ENCODE measurements at places on chromosomes 6 and 20.
A peak's percentile ranks its signal among the peaks of the same experiment; 100 is the strongest.

DNA sequence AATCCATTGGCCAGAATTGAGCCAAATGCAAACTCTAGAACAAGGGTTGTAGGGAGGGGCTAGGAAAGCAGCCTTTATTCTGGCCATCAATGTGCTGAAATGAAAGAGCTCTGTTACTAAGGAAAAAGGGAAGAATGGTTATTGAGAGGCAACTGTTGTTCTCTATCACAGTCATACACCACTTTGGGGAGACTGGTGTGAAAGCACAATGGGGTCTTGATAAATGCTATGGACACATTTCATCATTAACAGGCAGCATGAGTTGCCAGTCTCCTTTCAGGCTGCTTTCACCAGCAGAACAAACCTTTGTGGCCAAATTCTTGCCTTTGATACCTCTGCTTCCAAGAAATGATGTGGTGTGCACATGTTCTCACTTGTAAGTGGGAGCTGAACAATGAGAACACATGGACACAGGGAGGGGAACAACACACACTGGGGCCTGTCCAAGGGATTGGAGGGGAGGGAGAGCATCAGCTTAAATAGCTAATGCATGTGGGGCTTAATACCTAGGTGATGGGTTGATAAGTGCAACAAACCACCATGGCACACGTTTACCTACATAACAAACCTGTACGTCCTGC, 86.2 kb downstream of the CDS2 start:
- no peak for DNase-seq

DNA sequence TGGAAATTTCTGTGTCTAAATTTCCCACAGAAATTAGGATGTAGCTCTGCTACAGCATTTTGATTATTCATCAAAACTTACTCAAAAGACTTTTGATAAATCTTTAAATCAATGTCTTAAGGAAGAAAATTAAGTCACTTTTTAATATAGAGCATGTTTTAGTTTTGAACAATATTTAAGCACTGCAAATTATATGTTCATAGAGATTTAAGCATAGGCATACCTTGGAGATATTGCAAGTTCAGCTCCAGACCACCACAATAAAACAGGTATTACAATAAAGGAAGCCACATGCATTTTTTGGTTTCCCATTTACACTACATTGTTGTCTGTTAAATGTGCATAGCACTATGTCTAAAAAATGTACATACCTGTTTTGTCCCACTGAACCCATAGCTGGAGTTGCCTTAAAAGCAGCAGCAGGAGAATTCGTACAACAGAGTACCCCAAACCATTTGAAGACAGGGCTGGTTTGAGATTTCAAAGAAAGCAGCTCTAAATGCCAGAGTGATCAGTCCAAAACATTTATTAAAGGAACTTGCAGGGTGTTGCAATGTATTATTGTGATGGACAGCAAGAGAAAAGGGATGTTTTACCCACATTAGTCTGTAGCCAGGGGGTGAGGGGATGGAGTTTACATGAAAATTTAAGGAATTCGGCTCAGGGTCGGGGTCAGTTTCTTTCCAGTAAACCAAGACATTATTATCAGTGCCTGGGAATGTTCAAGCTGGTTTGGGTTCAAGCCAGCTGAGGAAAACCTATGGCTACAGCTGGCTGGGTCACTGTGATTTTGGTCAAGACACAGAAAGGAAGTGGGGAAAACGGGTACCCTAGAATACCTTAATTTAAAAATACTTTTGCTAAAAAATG, 6.3 kb upstream of the LOC128125822 start:
- no peak for DNase-seq

- DNase-seq, result peak; percentile 84
Observed at GRCh38 chr6:27138837-27139755, 108.4 kb upstream of the PRSS16 start.

DNA sequence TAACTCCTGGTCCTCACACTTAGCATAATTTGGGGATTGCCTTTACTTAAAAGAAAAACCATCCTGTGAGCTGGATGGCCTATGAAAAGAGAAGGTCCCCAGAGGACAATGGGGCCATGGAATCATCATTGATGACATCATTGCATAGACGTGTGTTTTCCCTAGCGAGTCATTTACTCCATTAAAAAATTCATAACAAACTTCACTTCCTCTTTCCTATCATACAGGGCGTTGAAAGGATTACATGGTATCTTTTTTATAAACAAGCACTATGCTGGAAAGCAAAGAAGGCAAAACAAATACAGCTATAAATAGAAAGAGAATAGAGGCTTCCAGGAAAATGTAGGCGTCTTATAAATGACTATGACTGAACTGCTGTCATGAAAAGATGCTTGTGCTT, 11.3 kb upstream of the COL12A1 start:
- peak; percentile 13 for DNase-seq

GRCh38 chr6:119908157-119908556, 558.6 kb upstream of the MAN1A1 start:
- no peak for DNase-seq

- no peak for DNase-seq
Observed at GRCh38 chr6:22098601-22099031, 198.2 kb downstream of the PRL start.

- peak; percentile 60 for DNase-seq
Observed at GRCh38 chr6:118283766-118284165, 264.3 kb upstream of the PLN start.

- no peak for DNase-seq
Observed at GRCh38 chr6:69422475-69422874, 374.3 kb downstream of the LMBRD1 start.

DNA sequence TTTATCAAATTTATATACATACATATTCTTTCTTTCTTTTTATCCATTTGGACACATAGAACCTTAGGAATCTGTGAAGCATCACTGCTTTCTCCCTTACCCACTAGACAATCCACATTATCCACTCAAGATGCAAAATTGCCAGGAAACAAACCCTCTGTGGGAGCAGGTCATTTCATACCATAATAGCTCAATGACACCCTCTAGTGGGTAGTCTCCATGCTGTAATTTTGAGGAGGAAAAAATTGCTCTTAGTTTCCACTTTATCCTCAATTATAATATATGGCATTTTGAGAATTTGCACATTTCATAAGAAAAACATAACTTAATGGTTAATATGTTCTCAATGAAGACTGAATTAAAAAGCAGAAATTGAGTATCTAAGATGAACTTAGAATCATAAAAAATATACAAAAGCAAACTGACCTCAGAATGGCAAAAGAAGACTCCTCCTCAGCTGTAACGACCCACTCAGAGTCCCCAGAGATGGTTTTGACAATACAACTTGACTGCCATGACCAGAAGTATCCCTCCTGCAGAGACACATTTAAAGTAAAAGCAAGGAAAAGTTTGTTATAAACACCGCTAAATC, 164.1 kb downstream of the FRK start:
- peak; percentile 30 for DNase-seq

- DNase-seq, result no peak
Observed at GRCh38 chr20:44070139-44070900, 116.7 kb downstream of the JPH2 start.

DNA sequence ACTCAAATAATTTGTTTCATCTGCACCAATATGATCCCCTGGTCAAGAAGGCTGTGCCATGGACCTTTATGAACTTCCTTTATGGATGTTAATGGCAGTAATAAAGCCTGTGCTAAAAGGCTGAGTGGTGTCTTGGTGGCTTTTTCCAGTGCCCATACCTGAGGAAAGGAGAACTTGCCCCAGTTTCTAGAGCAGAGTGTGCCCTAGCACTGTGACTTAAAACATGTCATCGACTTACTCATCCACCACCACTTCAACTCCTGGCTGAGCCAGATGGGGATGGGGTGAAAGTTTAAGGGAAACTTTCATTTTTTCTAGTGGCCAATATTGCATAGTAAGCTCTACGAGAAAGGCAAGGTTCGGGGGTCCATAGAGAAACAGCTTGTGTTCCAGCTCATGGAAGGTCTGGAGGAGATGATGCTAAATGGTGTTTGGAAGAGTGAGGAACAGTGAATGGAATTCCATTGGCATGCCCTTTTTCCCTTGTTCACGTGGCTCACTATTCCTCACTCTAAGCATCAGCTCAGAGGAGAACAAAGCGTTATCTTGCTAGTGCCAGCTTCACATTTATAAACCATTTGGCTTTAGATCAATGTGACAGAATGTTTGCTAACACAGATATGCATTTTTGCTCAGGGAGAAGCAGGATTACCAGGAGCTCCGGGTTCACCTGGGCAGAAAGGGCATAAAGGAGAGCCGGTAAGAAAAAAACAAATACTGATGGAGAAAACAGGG, 71.2 kb downstream of the COL19A1 start:
- DNase-seq, result no peak

DNA sequence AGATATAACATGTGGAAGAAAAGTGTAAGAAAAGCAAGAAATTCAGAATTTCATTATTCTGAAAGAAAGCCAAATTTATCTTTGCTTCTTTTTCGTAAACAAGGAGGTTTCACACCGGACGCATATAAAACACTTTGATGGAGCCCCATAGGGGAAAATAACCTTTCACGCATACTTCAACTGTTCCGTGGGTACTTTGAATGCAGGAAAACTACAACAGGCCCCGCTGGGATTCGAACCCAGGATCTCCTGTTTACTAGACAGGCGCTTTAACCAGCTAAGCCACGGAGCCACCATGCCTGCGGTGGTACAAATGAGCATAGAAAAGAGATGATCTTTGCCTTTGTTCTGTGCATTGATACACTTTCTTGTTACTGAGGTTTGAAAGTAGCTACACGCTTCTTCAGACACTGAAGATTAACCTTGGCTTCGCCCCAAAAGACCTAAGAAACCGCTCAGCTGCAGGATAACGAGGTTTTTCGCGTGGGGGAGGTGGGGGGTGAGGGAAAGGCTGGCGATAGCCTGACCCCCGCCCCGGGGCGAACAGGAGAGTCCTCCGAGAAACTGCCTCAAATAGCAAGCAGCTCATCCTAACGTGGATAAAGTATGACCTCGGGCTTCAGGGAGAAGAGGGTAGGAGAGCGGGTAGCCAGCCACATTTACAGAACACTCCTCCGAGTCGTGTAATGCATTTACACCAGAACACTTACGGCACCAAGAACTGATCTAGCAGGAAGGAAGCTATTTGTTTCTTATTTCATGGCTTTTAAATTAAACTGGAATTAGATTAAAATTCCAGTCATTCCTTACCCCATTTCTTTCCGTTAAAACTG, 5.3 kb upstream of the HMGN4 start:
- DNase-seq, result peak; percentile 92

- DNase-seq, result no peak
Observed at GRCh38 chr20:48172357-48172702, 387.0 kb upstream of the SULF2 start.

- DNase-seq, result no peak
Observed at GRCh38 chr6:131635384-131636340, 1.4 kb upstream of the ENPP3 start.

DNA sequence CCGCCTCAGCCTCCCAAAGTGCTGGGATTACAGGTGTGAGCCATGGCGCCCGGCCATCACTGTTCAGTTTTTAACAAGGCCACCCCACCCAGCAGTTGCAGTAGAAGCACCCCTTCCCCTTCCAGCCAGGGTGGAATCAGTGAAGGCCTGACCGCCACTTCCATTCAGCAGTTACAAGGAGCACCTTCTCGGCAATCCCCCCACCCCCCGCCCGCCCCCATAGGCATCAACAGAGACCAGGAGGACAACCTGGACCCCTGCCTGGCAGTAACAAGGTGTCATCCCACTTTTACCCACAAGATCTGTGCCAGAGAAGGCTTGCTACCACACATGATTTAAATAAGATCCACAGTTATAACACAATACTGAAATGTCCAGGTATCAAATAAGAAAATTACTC, 23.1 kb downstream of the NCR2 start:
- no peak for DNase-seq

DNA sequence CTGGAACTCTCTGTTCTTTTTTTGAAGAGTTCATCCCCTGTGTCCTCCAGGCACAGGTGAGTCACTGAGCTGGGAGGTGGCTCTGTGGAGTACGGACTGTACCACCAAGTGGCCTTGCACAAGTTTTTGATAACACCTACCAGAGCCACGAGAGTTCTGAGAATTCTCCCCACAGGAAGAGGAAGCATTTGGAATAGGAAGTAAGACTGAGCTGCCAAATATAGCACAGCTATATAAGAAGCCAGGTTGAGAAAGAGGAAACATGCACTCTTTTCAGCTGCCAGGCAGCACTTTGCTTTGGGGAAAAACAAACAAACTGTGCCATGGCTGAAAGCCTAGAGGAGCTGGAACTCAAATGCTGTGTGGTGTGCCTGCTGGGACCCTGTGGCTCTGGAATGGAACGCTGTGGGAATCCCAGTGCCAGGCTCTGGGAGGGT, 70.8 kb upstream of the RIPOR2 start:
- DNase-seq, result peak; percentile 100

GRCh38 chr6:116108836-116109235, 8.2 kb downstream of the NT5DC1 start:
- DNase-seq, result no peak

- no peak for DNase-seq
Observed at GRCh38 chr6:165861226-165861625, 198.2 kb upstream of the PDE10A start.

DNA sequence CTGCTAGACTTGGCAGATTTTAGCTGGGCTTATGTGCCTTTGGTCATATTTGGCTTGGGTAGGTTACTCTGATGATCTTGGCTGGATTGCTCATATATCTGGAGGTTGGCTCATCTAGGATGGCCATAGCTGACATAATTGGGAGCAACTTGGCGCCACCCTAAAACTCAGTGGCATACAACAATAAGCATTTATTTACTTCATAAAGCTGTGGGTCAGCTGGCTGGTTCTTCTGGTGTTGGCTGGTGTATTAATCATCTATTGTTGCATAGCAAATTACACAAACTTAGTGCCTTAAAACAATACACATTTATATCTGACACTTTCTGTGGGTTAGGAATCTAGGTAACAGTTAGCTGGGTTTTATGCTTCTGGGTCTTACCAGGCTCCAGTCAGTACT, 297.3 kb upstream of the JAG1 start:
- no peak for DNase-seq

DNA sequence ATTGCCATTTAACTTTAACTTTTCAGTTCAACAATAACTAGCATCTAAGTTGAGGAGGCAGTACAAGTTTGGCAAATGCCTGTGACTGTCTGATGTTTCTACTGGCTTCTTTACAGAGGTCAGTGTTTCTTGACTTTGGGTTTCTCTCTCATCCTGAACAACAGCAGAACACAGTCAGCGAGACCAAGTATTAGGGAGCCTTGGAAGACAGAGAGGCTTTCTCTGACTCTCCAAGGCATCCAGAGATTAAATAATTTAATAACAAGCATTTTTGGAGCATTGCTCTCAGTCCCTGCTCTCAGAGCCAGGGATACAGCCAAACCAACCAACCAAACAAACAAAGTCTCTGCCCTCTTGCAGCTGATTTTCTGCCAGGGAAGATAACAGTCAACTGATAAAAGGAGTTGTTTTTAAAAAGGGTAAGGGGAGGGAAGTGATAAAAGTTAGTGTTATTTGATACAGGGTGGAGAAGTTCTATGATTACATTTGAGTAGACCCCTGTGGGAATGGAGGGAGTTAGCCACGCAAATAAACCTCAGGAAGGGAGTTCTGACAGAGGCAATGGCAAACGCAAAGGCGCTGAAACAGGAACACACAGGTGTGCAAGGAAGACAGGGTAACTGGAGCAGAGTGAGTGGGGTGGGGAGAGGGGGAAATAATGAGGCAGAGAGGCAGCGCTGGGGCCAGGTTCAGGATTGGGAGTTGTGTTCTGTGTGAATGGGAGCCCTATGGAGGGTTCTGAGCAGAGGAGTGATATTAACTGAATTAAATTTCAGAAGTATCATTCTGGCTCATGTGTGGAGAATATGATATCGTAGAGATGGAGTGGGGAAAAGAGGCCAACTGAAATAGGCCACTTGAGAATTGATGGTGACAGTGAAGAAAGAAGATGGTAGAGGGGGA, 55.2 kb downstream of the SEL1L2 start:
- DNase-seq, result no peak

Measured in AML-193 (cell line).